Posterior cingulate gyrus (tissue), 11 donors: ENCODE measurements at places on chromosomes 13 and 19.
A peak's percentile ranks its signal among the peaks of the same experiment; 100 is the strongest.

DNA sequence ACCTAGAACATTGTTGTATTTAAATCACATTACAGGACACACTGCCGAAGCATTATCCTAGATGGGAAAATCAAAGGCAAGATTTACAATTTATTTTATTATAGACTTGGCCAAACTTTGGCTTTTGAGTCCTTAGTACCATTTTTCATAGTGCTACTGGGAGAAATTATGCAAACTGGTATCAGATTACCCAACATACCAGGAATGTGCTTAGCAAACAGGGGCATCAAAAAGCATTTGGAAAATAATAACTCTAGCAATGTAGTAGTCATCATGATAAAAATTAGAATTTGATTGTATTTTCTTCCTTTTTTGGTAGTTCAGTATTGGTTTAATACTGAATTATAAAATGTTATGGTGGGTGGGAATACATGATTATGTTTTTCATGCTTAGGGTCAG is 34.0 kb downstream of the GPC6 start:
- DNase-seq: no peak

- no peak for DNase-seq
These were observed 72.9 kb downstream of the TEX29 start for GRCh38 chr13:111393221-111393790.

DNA sequence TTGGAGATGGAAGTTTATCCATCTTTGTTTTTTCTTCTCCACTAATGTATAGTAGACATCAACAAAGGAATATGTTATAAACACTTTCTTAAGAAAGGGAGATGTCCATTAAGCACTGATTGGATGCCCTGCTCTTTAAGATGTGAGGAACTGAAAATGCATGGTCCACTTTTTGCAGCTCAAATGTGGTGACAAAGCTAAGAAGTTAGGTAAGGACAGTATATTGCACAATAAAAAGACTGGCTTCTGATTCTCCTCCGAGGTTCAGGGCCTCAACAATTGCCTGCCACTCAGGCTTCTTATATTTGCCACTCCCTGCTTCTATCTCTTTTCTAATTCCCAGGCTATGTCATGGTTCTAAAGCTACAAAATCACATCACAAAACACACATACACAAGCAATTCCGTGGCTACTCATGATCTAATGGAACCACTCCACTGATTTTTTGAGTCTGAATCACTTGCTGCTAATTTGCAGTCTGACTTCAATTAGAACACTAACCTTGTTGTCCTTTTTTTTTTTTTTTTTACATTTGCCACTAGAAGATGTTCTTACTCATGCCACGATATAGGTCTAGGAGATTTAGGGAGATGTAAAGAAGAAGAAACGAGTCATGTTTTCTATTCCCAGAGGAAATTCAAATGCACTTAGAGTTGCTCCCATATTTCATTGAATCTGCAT is 29.6 kb upstream of the TNFSF11 start:
- DNase-seq: no peak

DNA sequence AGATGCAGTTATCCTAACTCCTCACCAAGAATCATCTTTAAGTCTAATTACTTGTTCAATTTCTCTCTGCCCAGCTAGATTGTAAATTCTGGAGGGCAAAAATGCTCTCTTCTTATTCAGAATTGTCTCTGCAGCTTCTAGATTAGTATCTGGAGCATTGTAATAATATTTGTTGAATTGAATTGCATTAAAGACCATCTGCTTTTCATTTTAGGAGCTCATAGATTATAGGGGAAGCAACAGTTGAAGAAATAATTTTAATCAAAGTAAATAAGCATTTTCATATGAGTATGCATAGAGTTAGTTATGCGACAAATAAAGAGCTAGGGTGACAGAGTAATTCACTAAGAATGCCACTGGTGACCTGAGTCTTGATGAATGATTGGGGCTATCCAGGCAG is 222.8 kb downstream of the SPRY2 start:
- DNase-seq: no peak

DNA sequence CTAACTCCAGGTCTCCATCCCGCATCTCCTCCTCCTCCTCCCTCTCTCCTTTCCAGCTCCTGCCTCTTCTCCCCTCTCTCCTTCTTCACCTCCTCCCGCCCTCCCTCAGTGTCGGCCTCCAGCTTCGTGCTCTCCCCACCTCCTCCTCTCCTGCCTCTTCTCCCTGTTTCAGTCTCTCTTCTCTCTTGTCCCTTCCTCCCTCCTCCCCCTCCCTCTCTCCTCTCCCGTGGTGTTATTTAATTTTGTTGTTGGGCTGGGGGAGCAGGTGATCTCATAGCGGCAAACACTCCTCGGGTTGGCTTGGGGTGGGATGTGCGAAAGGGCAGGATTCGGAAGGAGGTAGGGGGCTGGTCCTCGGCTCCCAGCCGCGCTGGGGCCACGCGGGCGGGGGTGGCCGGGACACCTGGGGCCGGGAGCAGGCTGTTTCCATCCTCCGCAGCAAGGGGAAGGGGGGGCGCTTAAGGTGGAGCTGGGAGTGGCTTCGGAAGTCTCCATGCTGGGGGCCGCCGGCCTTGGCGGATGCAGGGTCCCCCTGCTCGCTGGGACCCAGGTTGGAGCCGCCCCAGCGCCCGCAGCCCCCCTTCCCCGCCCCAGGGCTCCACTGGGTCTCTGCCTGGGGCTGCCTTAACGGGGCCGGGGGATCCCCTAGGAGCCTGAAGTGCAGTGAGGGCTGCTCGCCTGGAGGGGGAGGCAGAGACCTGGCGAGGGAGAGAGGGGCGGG is at the start of gene CA11:
Gene CA11, minus strand, starts transcription at position 187 of the 721 bp plus-strand sequence. CDS start 555 bp downstream, outside the sequence.
- DNase-seq: peak; percentile 85

- DNase-seq: no peak
These were observed 36.4 kb upstream of the IGSF23 start for GRCh38 chr19:44576843-44577565.

- DNase-seq: no peak
These were observed 36.0 kb downstream of the BRD4 start for GRCh38 chr19:15296353-15296752.

DNA sequence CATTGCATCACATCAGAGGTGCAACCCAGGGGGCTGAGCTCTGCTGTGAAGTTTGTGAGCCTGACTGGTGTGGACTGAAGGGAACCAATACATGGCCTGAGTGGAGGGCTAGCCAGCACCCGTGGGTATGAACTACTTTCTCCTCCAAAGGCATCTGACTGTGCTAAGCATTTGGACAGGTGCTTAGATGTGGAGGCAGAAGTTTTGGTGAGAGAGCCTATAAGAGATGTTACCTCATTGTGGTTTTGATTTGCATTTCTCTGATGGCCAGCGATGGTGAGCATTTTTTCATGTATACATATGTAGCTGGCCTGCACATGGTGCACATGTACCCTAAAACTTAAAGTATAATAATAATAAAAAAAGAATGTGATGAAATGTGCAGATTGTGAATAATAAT is 46.9 kb downstream of the TEX29 start:
- DNase-seq: no peak

DNA sequence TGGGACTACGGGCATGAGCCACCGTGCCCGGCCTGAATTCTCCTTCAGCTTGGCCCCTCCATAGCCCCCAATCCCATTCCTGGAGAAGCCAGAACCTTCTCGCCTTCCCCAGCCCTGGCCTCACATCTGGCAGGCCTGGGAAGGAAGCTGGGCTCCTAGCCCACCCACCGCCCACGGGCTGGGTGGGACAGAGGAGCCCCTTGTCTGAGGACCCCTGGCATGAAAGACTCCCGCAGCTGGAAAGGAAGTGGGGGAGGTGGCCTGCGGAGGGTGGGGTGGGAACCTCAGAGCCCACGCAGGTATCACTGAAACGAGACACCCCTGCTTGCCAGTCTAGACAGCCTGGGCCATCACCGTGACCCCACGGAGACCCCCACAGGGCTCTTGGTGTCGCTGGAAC is 7.7 kb upstream of the NANOS3 start:
- no peak for DNase-seq

DNA sequence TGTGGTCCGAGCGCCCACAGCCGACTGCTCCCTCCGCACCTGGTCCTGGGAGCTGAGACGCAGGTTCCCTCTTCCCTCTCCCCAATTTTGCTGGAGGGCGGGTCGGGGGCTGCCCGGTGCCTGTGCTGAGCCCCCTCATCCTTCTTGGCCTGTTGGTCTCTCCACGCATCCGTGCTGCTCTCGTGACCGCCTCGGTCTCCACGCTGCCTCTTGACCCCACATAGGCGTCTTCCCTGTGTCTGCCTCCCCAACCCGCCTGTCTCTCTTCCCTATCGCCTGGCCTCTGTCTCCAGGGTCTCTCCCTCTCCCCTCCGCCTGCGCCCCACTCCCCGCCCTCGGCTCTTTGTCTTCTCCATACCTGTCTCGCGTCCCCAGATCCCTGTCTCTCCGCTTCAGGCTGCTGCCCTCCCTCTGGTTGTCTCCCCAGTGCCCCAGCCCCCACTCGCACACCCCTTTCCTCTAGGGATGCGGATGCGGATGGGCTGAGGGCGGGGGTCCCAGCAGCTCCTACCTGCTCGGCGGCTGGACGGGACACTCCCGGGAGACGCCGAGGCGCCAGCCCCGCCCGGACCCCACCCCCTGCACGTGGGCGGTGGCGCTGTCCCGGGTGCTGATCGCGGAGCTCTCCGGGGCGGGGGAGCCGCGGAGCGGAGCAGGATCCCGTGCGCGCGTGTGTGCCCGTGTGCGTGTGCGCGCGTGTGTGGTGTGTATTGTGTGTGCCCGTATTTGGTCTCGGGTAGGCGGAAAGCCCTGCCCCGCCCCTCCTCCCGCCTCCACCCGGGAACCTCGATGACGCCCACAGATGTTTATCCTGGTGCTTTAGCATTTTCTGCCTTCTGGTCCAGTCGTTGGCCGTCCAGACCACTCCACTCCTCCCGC is at the start of gene SYT5:
Gene SYT5, minus strand, starts transcription at position 684 of the 879 bp plus-strand sequence. CDS start 1,248 bp downstream, outside the sequence.
- peak; percentile 45 for DNase-seq

DNA sequence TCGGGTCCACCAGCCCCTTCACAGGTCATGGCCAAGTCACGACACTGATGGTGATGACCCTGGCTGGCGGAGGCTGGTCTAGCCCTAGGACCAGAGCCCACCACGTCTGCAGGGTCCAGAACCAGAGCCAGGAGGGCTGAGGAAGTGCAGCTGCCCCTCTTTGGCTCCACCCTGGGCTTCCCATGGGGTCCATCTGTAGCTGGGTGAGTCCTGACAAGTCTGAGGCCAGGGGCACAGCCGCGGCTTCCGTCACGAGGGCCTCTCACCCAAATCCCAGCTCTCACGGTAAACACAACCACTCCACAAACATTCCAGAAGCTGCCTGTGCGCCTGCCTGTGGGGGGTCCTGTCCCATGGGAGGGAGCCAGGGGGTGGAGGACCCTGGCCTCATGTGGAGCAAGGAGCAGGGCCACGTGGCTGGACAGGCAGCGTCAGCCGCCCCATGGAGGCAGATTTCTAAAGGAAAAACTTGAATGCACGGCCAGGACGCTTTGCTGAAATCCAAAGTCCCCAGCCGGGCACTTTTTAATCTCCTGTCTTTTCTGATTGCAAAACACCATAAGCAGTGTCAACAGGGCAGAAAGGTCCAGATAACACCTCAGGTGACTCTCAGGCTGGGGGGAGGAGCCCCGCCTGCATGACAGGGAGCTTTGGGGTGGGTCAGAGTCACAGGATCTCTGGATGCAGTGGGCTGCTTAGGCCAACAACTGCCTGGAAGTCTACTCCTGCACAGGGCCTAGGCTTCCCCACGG is 29.9 kb downstream of the CEBPG start:
- peak; percentile 9 for DNase-seq

- no peak for DNase-seq
These were observed 214.2 kb downstream of the OXGR1 start for GRCh38 chr13:96780105-96780504.

GRCh38 chr19:52227980-52228379 is 38.1 kb downstream of the PPP2R1A start:
- DNase-seq: no peak

DNA sequence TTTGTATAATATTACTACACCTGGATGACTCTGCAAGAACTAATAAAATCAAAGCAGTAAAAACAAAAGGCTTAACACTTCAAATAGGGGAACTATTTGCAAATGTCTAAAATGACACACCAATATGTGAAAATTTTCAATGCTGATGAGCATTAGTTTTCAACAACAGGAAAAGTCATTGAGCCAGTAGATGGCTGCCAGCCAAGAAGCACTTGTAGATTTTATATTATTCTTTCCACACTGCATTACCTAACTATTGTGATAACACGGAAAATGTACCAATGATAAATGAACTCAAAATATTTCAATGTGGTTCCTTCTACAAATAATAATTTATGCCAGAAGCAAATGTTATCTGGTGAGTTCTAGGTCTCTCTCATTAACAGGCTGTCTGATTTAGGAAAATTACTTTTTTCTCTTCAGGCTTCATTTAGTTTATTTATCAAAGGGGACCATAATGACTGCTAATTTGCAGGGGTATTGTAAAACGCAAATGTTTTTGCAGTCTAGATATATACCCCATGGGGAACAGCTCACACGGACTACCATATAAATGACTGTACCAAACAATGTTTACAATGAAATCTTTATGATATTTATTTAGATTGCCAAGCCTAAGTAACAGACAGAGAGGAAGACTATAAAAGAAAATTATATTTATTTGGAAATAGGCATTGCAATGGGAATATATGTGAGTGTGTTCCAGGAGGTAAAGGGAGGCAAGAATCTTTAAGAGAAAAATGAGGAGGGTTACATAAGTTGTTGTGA is 407.8 kb downstream of the LIG4 start:
- DNase-seq: no peak

GRCh38 chr13:26037302-26037701 is 14.5 kb downstream of the SHISA2 start:
- peak; percentile 73 for DNase-seq

DNA sequence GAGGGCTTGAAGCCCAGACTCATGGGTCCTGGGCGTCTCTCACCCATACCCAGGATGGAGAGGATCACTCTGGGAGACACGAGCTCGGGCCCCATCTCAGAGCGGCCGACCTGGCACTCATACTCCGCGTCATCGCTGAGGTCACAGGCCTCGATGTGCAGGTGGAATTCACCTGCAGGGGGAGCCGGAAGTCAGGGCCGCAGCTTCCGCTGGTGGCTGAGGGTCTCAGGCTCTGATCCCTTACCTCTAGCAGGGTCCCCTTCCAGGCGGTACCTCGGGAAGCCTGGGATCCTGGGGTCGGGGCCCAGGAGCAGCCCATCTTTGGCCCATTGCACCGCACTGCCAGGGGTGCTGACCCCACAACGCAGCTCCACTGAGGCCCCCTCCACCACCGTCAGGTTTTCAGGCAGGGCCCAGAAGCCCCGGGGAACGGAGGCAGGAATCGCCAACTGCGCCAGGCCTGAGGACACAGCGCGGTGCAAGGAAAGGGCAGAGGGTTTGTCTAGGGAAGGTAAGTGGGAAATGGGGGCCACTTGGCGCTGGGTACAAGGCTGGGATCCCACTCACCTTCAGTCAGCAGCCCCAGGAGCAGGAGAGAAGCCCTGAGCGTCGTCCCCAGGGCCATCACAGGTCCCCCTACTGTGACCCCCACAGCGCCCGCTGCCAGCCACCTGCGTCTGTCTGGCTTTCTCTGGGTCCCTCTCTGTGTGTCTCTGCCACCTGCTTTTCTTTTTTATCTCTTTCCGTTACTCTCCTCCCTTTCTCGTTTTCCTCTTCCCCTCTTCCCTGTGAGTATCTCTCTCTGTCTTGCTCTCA is 883 bp downstream of the NPHS1 start:
- DNase-seq: no peak

- DNase-seq: no peak
These were observed 74.9 kb downstream of the ALOX5AP start for GRCh38 chr13:30810261-30810701.
